ENCODE measurements at places on chromosomes 16 and 17.

GRCh38 chr17:8056976-8057625 is 18.2 kb downstream of the ALOX15B start:
- no peak for DNase-seq

DNA sequence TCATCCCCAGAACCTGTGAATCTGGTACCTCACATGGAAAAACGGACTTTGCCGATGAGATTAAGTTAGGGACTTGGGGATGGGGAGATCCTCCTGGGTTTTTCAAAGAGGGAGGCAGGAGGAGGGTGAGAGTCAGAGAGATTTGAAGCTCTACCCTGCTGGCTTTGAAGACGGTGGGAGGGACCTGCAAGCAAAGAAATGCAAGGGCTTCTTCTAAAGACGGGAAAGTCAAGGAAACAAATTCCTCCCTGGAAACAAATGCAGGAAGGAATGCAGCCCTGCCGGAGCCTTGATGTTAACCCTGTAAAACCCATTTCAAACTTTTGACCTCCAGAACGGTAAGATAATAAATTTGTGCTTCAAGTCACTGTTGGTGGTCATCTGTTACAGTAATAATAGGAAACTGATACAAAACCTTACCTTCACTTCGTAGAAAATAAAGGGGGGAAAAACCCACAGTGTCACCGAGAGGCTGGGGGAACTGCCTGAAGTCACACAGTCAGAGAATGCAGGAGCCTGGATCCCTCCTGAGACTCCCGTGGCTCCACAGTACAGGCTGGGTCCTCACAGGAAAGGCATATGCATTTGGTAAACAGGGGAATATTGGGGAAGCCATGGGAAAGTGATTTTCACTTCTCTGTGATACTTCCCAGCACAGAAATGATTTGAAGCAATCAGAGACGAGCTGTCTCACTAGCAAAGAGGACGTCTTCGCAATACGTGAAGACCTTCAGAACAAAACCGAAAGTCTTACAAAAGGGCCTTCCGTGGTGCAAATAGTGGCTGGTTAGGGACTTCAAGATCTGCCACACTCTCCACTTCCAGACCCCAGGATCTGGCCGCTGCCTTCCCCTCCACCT is 58.9 kb upstream of the CLEC3A start:
- DNase-seq, result no peak

DNA sequence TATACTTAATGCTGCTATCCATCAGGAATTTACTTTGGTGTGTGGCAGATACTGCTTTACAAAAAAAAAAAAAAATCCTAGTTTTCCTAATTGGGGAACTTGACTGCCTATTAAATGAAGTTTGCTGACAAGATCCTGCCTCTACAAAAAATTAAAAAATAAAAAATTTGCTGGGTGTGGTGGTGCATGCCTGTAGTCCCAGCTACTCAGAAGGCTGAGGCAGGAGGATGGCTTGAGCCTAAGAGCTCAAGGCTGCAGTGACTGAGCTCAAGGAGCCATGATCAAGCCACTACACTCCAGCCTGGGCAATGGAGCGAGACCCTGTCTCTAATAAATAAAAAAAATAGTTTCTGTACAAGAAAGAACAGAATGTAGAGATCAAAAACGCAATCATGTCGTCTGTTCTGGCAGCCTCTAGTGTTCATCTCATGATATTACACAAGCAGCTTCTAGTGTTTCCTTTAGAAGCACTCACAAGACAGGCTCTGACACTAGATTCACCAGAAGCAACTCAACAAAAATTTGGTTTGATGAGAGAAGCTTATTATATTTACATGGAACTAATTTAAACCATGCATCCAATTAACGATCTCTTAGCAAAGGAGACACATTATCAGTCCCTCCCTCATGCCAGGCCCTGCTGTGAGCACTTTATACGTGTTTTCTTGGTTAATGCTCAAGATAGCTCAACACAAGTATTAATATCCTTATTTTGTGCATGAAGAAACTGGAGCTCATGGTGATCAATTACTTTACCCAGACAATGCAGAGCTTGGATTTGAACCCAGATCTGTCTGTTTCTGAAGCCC is 6.8 kb upstream of the KRTAP17-1 start:
- DNase-seq, result peak; percentile 29

GRCh38 chr17:19457830-19458271 is 46.8 kb downstream of the RNF112 start:
- no peak for DNase-seq

GRCh38 chr16:25838724-25839186 is 147.0 kb downstream of the HS3ST4 start:
- peak; percentile 82 for DNase-seq

GRCh38 chr16:88375996-88376834 is 6.5 kb upstream of the ZNF469 start:
- no peak for DNase-seq

DNA sequence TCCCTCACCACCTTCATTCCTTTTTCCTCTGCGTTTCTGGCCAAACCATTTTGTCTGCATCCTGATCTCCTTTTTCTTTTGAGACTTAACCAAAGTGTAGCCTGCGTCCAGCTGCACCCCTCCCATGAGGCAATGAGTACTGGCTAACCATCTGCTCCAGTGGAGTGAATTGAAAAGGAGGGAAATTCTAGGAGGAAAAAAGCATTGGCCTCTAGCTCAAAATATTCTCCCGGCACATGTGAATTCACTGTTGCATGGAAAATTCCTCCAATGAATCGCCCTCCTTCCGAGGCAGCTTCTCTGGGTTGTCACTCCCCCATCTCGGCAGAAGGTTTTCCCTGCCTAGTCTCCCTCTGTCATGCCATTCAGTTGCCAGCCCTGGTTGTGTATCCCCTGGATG is 5.6 kb downstream of the RAP1GAP2 start:
- DNase-seq, result no peak

- DNase-seq, result peak; percentile 34
Observed at GRCh38 chr17:78724999-78725398, 57.1 kb downstream of the CYTH1 start.

DNA sequence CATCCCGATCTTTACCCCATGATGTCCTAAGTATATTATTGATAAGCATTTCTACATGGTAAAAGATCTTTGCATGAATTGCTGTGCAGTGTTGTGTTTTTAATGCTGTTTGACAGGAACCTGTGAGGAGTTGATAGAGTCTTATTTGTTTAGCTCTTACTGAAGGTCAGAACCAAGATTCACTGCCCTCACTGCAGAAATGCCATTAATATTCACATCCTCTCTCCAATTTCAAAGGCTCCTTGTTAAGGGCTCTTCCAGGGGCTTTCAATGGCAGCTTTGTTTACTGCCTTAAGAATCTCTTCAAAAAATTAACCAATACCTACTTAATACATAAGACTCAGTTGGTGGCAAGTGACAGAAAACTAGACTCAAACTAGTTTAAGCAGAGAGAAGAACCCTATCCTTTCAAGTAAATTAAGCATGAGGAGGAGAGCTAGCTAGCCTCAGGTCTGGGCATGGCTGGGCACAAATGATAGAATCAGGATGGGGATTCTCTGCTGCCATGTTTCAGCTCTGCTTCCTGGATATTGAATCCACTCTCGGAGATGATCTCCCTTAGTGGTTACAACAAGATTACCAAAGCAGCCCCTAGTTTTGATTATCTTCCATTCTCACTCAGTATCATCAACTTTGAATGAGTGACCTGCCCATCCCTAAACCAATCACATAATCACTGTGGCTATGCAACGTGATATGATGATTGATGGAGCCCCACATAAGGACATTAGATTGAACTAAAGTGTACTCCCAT is 311.8 kb downstream of the CDH11 start:
- no peak for DNase-seq

DNA sequence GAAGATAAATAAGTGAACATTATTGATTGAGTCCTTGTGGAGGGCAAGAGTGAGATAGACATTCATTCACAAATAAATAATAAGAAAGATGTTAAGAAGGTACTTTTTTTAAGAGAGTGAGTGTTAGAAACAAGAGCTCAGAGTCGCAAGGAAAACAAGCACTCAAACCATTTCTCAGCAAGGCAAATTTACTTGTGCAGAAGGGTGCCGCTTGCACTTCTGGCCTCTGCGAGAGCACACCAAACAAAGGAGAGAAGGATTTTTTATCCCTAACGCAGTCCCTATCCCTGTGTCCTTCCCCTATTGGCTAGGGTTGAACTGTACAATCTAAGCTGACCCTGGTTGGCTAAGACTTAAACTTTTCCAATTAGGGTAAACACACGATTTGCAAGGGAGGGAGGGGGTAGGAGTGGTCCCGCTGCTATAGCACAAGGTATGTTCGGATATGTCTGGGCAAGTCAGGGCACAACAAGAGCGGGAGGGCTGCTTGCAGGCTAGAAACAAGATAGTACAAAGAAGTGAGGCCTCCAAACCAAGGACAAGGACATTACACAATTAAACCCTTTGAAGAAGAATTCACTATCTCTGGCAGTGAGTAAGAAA is 156.2 kb downstream of the PPM1E start:
- DNase-seq, result no peak

DNA sequence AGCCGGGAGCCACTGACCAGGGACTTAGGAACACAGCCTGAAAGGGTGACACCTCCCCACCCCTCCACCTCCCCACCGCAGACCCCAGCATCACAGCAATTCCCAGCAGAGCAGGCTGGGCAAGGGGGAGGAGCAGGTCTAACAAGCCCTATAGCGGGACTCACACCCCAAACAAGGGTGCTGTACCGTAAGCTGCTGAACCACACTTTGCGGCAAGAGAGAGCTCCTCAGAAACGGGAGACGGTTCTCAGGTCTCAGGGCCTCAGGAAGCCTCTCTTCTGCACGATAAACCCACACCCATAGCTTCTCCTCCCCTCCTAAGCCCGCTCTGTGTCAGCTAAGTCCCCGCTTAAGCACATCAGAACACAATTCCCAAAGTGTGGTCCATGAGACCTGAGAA is 11.7 kb upstream of the COTL1 start:
- no peak for DNase-seq
